Stimulated activated naive CD8-positive, alpha-beta T cell treated with anti-CD3 and anti-CD28 coated beads, Interleukin-15, Interleukin-2, amounts not matched to agents 100 U/mL and 50 U/mL, for 24 hours (primary cell): ENCODE measurements at places on chromosomes 12 and 14.

- DNase-seq, result no peak
Observed at GRCh38 chr14:100278702-100279101, 27.5 kb downstream of the SLC25A29 start.

DNA sequence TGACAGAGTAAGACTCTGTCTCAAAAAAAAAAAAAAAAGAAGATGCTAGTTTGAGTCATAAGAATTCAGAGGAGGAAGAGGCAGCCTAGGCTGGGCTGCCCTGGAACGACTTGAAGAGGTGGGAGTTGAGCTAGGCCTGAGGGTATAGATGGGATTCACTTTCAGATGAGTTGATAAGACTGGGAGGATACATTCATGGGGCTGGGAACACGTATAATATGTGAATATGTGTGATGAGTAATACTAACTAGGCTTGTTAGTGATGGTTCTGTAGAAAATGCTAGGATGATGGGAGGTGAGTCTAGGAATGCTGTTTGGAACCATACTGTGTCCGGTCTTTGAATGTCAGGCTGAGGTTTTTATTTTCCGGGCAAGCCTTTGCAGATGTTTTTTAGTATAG is 9.0 kb downstream of the PLEKHA5 start:
- no peak for DNase-seq

GRCh38 chr12:53983950-53984572 is 885 bp upstream of the HOXC10 start:
- no peak for DNase-seq

- peak; percentile 20 for DNase-seq
Observed at GRCh38 chr12:113271853-113272561, 50.7 kb downstream of the TPCN1 start.

DNA sequence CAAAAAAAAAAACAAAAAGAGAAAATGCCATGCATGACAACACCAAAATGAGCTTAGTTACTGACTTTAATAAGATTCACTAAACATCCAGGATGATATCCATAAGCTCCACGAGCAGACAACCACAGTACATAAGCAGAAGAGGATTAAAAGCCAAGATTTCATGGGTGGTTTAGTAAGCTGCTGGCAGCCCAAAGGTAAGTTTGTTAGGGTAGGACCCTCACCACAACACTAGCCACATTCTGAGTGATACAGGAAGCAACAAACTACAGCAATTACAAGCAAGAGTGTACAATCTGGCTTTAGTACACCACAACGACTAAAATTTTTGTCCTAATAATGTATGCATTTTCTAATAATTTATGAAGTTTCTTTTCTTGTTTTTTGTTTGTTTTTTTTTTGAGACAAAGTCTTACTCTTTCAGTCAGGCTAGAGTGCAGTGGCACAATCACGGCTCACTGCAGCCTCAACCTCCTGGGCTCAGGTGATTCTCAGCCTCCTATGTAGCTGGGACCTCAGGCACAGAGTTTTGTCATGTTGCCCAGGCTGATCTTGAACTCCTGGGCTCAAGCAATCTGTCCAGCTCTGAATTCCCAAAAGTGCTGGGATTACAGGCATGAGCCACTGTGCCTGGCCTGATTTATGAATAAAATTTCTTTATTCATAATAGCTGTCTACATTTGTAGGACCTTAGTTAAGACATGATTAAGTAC is 221.4 kb downstream of the MED13L start:
- DNase-seq, result no peak

DNA sequence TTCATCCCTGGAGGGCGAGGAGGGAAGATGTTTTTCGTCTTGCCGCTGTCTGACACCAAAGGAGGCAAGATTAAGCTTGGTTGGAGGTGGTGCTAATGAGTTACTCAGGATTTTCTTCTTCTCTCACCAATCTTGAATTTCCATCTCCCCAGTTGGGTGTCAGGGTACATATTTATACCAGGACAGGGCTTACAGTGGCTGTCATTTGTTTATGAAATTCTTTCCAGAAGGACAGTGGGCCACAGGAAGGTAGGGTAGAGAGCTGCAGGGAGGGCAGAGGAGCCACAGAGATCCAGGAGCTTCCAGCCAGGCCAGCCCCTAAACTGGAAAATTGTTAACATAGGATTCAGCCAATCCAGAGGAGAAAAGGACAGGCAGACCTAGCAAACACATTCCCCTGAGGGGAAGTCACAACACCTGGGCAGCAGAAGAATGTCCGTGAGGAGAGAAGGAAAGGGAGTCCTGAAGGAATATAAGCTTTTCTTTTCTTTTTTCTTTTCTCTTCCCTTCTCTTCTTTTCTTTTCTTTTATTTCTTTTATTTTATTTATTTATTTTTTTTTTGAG is 40.5 kb downstream of the IRF2BPL start:
- no peak for DNase-seq

GRCh38 chr12:20865873-20866272 is 55.4 kb downstream of the SLCO1B3 start:
- DNase-seq, result no peak

DNA sequence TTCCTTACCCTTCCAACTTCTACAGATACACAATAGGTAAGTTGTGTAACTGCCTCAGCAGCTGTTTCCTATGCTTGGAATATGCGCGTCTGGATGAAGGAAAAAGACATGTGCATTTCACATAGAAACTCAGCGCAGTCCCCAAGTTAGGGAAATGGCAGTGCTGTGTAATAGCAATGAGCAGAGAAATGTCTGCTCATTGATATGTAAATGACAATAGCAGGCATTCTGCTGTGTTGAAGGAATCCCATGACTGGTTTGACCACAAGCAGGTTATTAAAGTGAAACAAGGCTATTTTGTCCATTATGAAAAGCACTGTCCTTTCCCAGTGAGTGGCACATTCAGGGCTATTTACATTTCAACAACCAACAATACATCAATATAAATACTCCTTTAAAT is 106.6 kb downstream of the BTG1 start:
- DNase-seq, result no peak

DNA sequence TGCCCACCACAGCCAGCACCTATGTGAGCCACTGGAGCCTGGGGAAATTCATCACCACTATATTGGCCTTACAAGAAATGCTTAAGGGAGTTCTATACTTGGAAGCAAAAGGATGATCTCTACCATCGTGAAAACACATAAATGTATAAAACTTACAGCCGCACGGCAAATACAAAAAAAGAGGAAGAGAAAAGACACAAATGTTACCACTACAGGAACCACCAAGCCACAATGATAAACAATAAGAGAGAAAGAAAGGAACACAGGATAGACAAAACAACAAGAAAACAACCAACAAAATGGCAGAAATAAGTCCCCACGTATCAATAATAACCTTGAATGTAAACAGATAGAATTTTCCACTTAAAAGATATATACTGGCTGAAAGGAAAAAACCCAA is 267.5 kb downstream of the TMEM121 start:
- no peak for DNase-seq

DNA sequence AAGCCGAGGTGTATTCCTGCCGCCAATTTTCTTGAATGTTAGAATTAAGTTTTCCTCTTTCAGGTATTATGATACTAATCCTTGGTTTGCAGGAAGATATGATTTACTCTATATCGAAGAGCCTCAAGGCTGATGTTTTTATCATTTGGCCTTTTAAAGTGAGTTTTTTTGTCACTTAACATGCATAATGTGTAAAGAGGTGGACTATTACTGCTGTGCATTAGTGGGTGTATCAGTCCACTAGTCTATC is 11.1 kb upstream of the TMPO start:
- no peak for DNase-seq

- no peak for DNase-seq
Observed at GRCh38 chr14:58972233-58973017, 216.0 kb upstream of the DAAM1 start.

- DNase-seq, result no peak
Observed at GRCh38 chr12:19030180-19030579, 99.4 kb upstream of the PLEKHA5 start.

DNA sequence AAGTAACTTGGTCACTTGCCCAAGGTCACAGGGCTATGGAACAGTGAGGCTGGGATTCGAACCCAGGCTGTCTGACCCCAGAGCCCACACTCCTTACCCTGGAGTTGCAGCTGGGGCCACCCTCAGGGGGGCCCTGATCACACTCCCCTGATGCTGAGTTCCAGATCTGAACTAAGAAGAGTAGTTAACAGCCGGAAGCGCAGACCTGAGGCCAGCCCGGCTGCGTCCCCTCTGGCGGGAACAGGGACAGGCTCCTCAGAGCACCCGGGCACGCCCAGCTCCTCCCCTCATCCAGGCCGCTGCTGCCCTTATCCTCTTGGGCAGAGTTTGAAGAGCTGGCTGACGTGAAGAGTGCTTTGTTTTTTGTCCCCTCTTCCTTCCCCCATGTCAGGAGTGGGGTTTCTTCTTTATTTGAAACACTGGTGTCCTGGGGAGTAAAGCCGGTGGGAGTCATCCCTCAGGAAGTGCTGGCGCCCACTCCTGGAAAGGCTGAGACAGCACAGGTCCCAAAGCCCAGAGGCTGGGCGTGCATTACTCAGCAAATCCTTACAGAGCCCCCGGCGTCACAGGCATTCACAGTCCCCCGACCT is 8.7 kb downstream of the PHB2 start:
- DNase-seq, result peak; percentile 72

DNA sequence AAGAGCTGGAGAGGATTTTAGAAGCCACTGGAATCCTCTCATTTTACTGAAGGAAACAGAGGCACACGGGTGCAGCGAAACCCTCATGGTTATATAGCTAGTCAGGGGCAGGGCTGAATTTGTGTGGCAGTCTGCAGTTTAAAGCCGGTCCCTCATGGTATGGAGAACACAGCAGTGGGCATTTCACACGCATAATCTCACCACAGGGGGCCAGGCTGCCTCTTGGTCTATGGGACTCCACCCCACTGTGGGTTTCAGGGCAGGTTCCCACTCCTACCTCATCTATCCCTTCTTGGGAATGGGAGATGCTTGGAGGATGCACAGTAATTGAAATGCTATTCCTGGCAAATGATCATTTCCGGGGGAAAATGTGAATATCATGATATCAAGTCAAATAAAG is 400.6 kb downstream of the RGS6 start:
- DNase-seq, result no peak

DNA sequence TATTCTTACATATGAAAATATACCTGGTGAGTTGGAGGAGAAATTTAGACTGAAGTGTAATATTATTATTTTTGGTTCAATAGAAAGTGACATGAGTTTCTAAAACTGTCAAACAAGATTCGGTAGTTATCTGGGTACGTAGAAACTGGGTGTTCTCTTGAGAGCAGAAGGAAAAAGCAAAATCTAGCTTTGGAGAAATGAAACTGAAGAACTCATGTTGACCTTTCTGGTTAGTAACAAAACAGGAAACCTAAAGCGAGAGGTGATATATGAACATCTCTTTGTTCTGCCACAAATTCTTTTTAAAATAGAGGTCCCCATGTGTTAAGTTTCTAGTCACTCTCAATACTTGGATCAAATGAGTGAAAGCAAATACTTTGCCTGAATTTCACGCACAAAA is 401.7 kb downstream of the TRHDE start:
- DNase-seq, result no peak

- DNase-seq, result peak; percentile 55
Observed at GRCh38 chr12:96985515-96986362, 78.7 kb downstream of the NEDD1 start.

DNA sequence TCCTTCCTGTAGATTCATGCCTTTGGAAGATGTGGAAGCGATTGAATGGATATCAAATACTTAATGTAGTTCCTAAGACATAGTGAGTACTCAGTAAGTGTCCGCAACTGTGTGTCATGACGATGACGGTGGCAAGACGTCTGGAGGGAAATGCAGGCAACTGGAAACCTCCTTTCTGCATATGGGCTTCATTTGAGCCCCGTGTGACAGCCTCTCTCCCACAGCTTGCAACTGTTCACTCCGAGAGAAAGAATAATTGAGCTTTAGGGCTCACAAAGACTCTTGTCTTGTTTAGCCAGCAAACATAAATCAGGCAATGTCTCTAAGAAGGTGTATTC is 6.9 kb downstream of the CFAP251 start:
- DNase-seq, result no peak

- no peak for DNase-seq
Observed at GRCh38 chr12:109385339-109386058, 37.8 kb downstream of the MYO1H start.

GRCh38 chr12:102534899-102535298 is 54.5 kb upstream of the IGF1 start:
- DNase-seq, result no peak

GRCh38 chr14:64889352-64889751 is 9.6 kb upstream of the SPTB start:
- DNase-seq, result no peak

DNA sequence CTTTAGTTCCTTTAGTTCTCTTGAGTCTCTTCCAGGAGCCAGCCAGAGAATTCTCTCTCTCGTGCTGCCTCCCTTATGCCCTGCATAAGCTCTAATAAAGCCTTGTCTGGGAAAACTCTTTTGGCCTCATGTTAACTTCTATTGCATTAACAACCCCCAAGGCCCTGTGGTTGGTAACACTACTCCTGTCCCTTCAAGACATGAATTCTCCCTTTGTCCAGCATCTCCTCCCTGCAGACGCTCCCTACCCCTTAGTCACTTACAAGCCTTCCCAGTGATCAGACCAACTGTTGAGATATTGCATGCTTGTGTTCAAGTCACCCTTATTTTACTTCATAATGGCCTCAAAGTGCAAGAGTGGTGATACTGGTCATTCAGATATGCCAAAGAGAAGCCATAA is 12.1 kb downstream of the LTBR start:
- DNase-seq, result no peak

DNA sequence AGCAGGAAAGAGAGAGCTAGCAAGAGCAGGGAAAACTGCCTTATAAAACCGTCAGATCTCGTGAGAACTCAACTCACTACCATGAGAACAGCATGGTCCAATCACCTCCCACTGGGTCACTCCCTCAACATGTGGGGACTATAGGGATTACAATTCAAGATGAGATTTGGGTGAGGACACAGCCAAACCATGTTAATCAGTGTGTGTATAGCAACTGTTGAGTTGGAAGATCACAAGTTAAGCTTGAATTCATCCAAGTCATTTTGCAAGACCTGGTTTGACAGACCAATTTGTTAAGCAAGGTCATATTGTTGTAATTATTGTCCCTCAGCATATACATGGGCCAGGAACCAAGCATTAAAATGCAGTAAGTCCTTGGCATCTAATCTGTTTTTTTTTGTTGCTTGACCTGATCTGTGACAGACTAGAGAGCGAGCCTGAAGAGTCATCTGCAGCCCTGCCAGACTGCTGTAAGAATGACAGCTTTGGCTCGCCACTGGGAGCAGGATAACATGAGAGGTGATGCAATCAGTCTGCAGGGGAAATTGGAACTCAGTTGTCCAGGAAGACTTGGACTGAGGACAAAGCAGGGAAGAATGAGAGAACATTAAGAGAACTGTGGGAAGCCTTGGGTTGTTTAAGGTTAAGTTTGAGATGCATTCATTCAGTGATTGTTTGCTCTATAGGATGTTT is 297.6 kb upstream of the SEL1L start:
- no peak for DNase-seq

- no peak for DNase-seq
Observed at GRCh38 chr14:82488473-82488872, 954.8 kb upstream of the SEL1L start.
